ENCODE measurements at places on chromosomes 5 and 9.

GRCh38 chr5:177472460-177473442 is 683 bp downstream of the DBN1 start:
- peak overlapping the region; percentile 100 for H3K27ac ChIP-seq
- H3K36me3 ChIP-seq, result no peaks in the 10 kb centered on the region
- peaks cover 46% of the 10 kb centered on the region for H3K4me1 ChIP-seq

- H3K4me1 ChIP-seq, result peaks cover 6% of the 10 kb centered on the region
- H3K27me3 ChIP-seq, result no peaks in the 10 kb centered on the region
- no peak overlapping the region for H3K27ac ChIP-seq
- H3K36me3 ChIP-seq, result peaks cover 6% of the 10 kb centered on the region
- H3K4me3 ChIP-seq, result no peak overlapping the region
Observed at GRCh38 chr5:116153687-116154174, 68.9 kb downstream of the COMMD10 start.

DNA sequence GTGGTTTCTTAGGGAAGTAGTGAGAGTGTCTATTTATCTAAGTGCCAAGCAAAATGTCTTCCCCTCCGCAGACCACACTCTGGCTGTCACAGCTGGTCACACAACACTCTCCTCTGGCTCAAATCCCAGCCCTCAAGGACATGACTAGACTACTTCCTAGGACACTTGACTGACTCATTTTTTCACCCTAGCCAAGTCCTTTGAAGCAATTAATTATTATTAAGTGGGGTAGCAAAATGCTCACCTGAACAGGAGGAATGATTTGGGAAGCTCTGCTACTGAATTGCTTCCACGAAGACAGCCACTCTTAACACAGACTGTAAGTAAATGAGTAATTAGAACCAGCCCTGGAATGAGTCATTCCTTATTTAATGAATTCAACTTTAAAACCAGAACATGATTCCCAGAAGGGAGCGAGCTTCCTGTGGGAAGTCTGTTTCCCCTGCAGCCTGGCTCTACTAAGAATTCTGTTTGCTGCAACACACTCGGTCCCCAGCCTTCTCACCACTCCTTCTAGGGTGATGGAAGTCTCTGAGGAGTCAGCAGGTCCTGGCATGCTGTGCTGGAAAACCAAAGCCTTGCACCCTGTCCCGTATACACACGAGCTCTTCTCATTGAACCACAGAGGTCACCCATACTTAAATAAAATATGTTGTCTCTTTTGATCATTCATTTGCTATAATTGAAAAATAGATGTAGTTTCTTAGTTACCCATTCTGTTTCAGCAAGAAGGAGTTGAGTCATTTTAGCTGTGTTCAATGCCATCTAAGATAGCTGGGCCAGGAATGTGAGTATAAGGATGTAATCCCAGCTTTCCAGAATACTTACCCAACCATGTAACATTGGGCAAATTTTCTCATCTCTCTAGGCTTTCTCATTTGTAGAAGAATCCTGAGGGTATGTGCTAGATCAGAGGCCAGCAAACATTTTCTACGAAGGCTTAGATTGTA is 218.6 kb upstream of the RASEF start:
- H3K4me3 ChIP-seq, result no peak overlapping the region
- H3K4me1 ChIP-seq, result peaks cover 11% of the 10 kb centered on the region
- H3K36me3 ChIP-seq, result peaks cover 9% of the 10 kb centered on the region
- peaks cover 3% of the 10 kb centered on the region for H3K27me3 ChIP-seq
- H3K27ac ChIP-seq, result peak overlapping the region; percentile 7
- DNase-seq, result no peak

DNA sequence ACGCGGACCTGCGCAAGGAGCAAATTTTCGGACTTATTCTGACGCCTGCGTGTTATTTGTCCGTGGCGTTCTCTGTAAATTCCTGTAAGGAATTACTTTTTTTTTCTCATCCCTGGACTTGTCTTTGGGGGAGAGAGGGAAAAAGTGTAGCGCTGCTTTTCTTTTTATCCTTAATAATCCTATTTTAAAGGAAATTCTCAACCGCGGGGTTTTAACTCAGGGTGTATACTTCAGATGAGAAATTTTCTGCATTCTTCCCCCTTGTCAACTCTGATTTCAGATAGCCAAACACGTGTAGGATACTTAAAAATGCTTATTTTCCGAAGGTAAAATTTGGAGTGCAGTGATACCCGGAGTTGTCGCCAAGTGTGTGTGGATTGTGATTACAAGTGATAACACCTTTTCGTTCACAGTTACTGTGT is 853 bp downstream of the DCP2 start:
- peaks cover 28% of the 10 kb centered on the region for H3K4me1 ChIP-seq
- peak overlapping the region; percentile 94 for H3K27ac ChIP-seq

DNA sequence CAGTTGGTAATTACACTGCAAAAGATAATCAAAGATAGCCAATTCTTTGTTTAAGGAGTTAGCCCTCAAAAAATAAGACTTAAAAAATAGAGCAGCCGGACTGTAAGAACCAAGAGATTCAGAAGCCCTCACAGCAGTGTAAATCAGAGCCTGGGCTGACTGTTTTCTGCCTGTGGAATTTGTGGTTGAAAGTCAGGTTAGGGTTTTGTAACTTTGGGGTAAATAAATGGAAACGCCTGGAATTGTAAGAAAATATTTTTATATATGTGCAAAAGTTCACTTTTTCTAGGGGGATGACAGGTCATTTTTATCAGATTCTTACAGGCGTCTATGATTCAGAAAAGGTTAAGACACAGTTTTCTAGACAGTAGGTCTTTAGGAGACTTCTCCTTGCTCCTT is 35.6 kb downstream of the KLHL3 start:
- no peaks in the 10 kb centered on the region for H3K36me3 ChIP-seq
- H3K4me1 ChIP-seq, result no peaks in the 10 kb centered on the region
- no peak for DNase-seq
- no peak overlapping the region for H3K4me3 ChIP-seq

- DNase-seq, result no peak
- no peaks in the 10 kb centered on the region for H3K36me3 ChIP-seq
- no peaks in the 10 kb centered on the region for H3K4me1 ChIP-seq
- no peak overlapping the region for H3K4me3 ChIP-seq
Observed at GRCh38 chr5:110094548-110094947, 404.8 kb downstream of the MAN2A1 start.

DNA sequence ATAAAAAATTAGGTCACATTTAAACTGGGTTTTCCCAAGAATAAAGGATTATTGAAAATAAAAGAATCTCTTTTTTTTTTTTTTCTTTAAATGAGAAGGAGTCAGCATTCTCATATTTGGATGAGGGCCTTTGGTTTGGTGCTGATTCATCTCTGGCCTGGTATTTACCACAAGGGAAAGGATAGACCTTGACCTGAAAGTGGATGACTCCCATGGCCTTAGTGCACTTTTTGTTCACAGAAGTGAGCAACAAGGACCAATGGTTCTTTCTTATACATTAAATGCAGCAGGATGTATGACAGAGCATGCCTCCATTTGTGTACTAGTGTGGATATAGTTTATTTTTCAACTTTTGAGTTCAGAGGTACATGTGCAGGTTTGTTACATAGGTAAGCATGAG is 6.9 kb downstream of the YTHDC2 start:
- no peak overlapping the region for H3K4me3 ChIP-seq
- no peaks in the 10 kb centered on the region for H3K27me3 ChIP-seq
- DNase-seq, result no peak
- no peak overlapping the region for H3K27ac ChIP-seq

DNA sequence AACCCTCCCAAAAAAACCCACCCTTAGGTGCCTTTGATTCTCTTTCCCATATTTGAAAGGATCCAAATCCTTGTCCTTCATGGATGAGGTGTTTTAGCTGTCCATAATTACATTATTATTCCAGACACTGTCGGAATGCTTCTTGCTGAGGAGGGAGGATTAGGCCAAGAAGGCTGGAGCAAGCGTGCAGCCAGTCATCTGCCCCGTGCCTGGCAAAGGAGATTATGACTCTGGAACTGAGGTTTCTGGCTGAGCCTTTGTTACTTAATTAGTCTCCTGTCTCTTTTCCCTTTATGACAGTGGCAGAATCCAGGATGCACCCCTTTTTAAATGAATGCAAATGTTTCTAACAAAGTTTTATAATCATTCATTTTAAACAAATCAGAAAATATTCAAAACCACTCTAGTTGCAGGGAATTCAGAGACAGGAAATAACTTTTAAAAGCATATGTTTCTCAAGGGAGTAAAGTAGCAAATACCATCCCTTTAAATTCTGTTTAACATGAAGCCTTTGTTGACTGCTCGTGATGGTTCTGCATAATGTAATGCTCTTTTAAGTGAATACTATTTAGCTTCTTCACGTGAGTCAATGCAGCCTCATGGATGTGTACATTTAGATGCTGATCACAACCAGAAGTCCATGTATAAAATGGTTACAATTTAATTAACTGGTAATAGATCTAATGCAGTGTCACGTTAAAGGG is 69.8 kb downstream of the GALNT10 start:
- no peak overlapping the region for H3K27ac ChIP-seq
- no peak overlapping the region for H3K4me3 ChIP-seq
- peaks cover 10% of the 10 kb centered on the region for H3K36me3 ChIP-seq
- no peak for DNase-seq
- peaks cover under 1% of the 10 kb centered on the region for H3K4me1 ChIP-seq
- H3K27me3 ChIP-seq, result no peaks in the 10 kb centered on the region

DNA sequence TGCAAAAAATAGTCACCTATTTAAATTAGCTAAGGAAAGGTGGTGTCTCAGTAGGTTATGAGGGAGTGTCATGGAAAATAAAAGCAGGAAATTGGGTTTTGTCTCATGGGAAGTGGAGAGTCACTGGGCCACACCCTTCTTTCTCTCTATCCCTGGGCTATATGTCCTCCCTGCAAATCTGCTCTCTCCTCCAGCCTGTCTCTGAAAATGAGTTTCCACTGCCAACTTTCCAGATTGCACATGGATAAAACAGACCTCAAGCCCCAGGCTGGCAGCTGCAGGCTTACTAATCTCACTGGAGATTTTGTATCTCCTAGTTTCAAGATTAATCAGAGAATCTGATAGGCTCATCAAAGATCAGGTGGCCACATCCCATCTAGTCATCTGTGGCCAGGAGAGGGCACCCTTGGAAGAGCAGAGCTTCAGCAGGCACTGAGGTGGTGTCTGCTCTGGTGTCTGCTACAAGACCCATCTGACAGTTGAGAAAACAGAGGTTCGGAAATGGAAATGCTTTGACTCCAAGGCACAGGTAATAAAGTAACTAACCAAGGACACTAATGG is 178.9 kb downstream of the MSX2 start:
- no peaks in the 10 kb centered on the region for H3K4me1 ChIP-seq
- DNase-seq, result no peak
- peak overlapping the region; percentile 12 for H3K27ac ChIP-seq
- no peaks in the 10 kb centered on the region for H3K36me3 ChIP-seq
- peaks cover 4% of the 10 kb centered on the region for H3K27me3 ChIP-seq

- no peak overlapping the region for H3K4me3 ChIP-seq
- no peak for DNase-seq
- H3K4me1 ChIP-seq, result peaks cover 3% of the 10 kb centered on the region
- H3K27me3 ChIP-seq, result peaks cover 24% of the 10 kb centered on the region
Observed at GRCh38 chr5:43024217-43024616, 15.9 kb downstream of the ANXA2R start.

DNA sequence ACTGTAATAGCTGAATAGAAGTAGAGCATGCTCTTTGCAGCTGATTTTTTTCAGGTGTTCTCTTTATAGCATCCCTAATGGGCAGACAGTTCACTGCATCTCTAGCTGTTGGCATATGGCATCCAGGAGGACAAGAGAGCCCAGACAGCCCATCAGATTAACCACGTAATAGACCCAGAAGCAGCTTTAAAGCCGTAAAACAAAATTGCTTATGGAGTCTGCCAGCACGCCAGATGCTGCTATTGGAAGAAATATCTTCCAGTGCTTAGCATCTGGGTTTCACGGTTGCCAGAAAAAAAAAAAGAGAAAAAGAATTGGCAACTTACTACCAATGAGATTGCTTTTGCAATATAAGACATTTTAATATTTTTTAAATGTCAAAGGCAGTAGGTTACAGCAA is 869.4 kb upstream of the NUDT12 start:
- no peaks in the 10 kb centered on the region for H3K27me3 ChIP-seq
- no peak overlapping the region for H3K4me3 ChIP-seq
- H3K36me3 ChIP-seq, result no peaks in the 10 kb centered on the region
- peak; percentile 17 for DNase-seq
- H3K4me1 ChIP-seq, result peaks cover 19% of the 10 kb centered on the region
- H3K27ac ChIP-seq, result peak overlapping the region; percentile 83

DNA sequence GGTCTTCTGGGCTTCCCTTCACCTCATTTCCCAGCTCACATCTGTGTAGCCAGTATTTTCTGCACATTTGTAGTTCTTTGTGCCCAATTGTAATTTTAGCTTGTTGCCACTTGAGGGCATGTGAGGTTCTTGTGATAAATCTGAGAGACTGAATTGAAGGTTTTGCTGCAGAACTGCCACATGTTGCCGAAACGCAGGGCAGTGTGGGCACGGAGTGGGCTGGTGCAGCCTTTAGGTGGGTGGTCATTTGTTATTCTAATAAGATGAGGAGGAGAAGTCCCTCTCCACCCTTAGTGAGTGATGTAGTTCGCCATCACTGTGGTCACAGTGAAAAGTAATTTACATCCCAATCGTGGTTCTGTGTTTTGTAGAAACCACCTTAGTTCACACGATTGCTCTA is 21.2 kb downstream of the OTULIN start:
- H3K27me3 ChIP-seq, result no peaks in the 10 kb centered on the region
- H3K36me3 ChIP-seq, result peaks cover 12% of the 10 kb centered on the region
- peak overlapping the region; percentile 31 for H3K27ac ChIP-seq
- no peak for DNase-seq

GRCh38 chr9:15306068-15306756 is 804 bp downstream of the TTC39B start:
- peak; percentile 35 for DNase-seq
- peak overlapping the region; percentile 22 for H3K27ac ChIP-seq
- no peaks in the 10 kb centered on the region for H3K4me1 ChIP-seq
- H3K36me3 ChIP-seq, result no peaks in the 10 kb centered on the region
- H3K27me3 ChIP-seq, result peaks cover 1% of the 10 kb centered on the region
- peak overlapping the region; percentile 84 for H3K4me3 ChIP-seq

- no peak overlapping the region for H3K27ac ChIP-seq
- H3K36me3 ChIP-seq, result peaks cover 14% of the 10 kb centered on the region
- H3K4me1 ChIP-seq, result no peaks in the 10 kb centered on the region
- no peak overlapping the region for H3K4me3 ChIP-seq
Observed at GRCh38 chr9:102974530-102974929, 20.6 kb upstream of the CYLC2 start.

DNA sequence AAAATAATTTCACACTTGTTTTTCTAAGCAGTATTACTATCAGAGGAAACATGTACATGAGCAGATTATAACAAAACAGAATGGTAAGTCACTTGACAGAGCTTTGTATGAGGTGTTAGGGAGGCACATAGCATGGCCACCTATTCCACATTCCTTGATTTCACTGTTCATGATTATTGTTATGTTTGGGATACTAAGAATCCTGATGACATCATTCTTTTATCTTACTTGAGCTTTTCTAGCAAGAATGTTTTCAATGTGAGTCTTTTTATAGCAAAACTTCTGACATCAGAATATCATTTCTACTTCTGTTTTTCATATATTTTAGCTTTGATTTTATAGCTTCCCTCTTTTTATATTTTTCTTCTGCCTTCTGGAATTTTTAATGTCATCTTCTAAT is 208.2 kb downstream of the DMRTA1 start:
- H3K4me1 ChIP-seq, result peaks cover 5% of the 10 kb centered on the region
- DNase-seq, result no peak
- no peaks in the 10 kb centered on the region for H3K36me3 ChIP-seq
- no peaks in the 10 kb centered on the region for H3K27me3 ChIP-seq
